T-helper 1 cell (primary cell): ENCODE measurements at places on chromosomes 12 and 14.

GRCh38 chr12:18428416-18428815 lies 167.1 kb downstream of the PIK3C2G start:
- no peak for DNase-seq

- DNase-seq, result no peak
These were observed 23.7 kb downstream of the LGMN start for GRCh38 chr14:92724516-92725340.

GRCh38 chr14:92105073-92105892 lies 1.1 kb downstream of the ATXN3 start:
- DNase-seq, result no peak

DNA sequence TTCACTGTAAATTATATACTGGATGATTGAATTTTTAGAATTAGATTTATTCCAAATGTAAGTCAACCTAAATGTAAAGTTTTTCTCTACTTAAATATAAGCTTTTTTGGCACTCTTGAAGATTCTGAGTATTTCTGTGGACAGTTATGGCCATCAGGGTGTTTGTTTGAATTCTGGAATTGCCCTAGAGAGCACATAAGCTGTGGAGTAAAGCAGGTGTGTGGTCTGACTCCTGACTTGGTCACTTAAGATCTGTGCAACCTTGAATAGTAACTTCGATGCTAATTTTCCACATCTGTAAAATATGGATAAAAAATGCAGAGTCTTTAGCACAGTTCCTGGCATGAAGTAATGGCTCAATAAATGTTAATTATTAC lies 64.4 kb downstream of the FUT8 start:
- DNase-seq, result no peak

- DNase-seq, result no peak
These were observed 36.6 kb upstream of the OR5AU1 start for GRCh38 chr14:21192447-21192822.

DNA sequence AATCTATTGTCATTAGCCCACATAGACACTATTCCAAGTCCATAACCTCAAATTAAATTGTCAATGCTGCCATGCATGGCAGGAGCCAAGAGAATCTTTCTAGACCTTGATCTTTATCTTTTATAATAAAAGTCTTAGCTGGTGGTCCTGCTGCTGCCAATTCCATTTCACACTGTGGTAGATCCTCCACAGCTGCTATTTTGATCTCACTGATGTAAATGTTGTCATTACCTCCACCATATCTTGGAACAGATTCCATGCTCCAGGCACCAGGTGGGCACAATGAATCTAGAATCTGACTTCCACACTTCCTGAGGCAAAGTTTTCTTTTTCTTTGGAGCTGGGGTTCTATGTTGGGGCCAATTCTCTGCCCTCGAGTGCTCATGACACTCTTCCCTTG lies 161.2 kb downstream of the TMTC3 start:
- no peak for DNase-seq

DNA sequence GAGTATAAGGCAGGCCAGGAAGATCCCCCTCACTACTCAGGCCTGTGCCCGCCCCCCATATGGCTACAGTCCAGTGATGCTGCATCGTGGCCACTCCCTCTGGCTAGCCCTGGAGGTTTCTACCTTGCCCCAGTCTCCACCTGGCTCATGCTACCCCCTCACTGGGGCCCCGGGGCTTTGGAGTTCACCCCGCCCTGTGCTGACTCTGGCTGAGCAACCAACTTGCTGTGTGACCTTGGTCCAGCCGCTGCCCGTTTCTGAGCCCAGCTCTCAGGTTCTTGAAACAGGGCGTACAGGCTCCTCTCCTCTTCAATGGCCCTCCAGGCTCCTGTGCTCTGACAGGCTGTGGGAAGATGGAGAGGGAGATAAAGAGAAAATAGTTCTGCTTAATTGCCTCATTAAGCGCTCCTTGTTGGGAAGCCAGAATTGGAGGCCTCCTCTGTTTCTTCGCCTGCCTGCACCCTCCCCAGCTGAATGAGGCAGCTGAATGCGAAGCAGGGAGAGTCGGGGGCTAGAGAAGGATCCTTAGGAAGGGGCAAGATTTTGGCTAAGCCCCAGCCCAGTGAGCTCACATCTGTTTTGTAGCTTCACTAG lies 138.2 kb upstream of the NCOR2 start:
- no peak for DNase-seq

DNA sequence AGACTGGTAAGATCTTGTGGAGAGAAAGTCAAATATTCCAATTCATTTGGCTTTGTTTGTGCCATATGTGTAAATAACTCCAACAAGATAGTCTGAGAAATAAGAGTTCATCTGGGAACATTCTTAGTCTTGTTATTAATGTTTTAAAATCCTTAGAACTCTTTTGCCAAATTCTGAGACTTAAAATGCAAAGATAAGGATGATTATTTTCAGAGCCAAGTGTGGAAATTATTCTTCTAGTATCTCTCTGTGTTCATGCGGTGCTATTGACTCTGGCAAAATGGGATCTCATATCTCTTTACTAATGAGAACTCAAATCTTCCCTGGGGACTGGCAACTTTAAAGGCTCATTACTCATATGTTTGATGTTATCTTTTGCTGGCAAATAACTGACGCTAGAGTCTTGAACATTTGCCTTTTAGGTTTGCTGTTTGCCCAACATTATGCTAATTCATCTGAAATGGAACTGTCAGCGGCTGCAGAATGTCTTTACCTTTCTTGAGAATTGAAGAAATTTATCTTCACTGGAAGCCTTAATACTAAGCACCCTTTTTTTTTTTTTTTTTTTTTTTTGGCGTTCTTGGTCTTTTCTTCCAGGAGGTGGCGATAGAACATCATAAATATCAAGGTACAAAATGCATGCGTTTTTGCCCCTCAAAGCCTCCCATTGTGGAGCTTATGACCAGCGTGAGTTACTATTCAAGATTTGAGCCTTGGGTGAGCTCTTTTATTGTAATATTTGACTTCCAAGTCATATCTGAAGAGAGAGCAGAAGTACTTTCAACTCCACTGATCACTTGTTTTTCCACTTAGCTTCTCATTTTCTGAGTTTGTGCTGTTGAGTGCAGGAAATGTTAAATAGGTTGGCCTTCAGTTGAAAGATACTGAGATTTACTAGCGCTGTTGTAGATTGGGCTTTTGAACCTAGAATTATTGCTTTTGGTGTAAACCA lies 86.5 kb downstream of the CAND1 start:
- DNase-seq, result peak; percentile 22

GRCh38 chr12:82904219-82904790 lies 217.6 kb downstream of the TMTC2 start:
- DNase-seq, result no peak
